Ascending aorta (tissue), 2 donors: ENCODE measurements at places on chromosomes 11 and 22. TPM values are rescaled to one million over a fixed set of nuclear protein-coding genes. Genes with fewer than 3 reads are reported as not detected.

DNA sequence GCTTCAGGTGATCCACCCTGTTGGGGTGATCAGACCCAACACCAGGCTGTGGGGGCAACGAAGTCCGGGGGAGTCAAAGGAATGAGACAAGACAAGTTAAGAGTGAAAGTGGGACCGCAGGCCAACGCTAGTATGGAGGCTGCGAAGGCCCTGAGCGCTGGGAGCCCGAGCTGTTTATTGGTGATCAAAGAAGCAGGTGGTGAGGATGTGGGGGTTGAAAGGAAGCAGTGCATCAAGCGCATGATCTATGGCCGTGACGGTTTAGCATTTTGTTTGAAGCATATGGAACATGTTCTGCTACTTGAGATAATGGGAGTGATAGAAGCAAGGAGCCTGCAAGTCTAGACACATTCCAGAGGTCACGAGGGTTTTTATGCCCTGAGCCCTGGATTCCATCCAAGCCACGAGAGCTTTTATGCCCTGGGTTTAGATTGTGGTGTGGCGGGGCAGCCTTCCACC is 49.5 kb downstream of the MCHR1 start:
- no peaks in the 10 kb centered on the region for H3K27me3 ChIP-seq
- DNase-seq: no peak
- no peaks in the 10 kb centered on the region for H3K36me3 ChIP-seq
- H3K4me1 ChIP-seq: no peaks in the 10 kb centered on the region
- H3K4me3 ChIP-seq: no peak overlapping the region

DNA sequence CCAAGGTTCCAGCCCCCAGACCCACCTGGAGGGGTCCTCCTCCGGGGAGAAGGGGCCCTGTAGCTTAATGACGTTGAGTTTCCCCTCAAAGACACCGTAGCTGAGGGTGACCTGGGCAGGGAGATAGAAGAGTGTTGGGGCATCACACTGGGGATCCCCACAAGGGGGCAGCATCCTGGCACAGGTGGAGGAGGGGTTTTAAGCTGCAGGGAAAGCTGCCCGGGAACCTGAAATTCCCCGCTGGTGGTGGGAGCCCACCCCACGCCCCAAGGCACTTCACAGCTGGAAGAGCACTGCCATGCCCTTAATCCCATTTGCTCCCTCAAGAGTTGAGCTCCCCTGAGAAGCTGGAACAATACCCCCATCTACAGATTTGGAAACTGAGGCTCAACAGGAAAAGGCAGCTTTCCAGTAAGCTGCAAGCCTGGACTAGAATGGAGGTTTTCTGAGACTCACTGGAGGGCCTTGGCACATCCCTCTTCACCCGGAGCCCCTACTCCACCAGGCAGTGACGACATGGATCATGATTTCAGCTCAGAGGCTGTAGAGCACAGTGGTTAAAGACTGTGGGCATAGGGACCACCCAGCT is 13.7 kb downstream of the MFNG start:
- DNase-seq: no peak
- H3K27me3 ChIP-seq: no peaks in the 10 kb centered on the region
- H3K36me3 ChIP-seq: no peaks in the 10 kb centered on the region
- H3K4me3 ChIP-seq: no peak overlapping the region
- no peaks in the 10 kb centered on the region for H3K4me1 ChIP-seq
- no peak overlapping the region for H3K27ac ChIP-seq

DNA sequence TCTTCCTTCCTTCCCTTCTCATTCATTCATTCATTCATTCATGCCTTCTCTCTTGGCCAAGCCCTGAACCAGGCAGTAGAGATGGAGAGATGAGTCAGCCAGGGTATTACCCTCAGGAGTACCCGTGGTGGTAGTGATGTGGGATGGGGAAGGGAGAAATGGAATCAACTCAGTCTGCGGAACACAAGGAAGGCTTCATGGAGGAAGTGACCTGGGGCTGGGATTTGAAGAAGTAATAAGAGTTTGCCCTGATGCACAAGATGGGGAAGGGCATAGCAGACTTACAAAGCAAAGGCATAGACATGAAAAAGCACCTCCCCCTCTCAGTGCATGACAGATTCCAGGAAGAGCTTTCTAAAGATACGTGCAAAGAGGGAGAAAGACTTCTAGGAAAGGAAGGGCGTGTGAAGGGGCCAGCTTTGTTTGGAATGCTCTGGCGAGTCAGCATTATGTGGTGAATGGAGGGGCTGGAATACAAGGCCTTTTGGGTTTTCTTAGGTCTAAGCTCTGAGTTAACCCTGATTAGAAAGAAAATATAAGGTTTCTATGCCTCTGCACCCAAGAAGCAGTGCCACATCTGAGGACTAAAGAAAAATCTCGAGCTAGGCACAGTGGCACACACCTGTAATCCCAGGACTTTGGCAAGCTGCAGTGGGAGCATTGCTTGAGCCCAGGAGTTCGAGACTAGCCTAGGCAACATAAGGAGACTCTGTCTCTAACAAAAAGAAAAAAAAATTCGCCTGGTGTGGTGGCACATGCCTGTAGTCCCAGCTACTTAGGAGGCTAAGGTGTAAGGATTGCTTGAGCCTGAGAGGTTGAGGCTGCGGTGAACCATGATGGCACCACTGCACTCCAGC is 36.4 kb upstream of the ACER3 start:
- H3K36me3 ChIP-seq: no peaks in the 10 kb centered on the region
- H3K4me1 ChIP-seq: no peaks in the 10 kb centered on the region
- DNase-seq: no peak
- H3K4me3 ChIP-seq: no peak overlapping the region
- H3K27ac ChIP-seq: no peak overlapping the region

The ENTHD1 gene
- 0.21 TPM for total RNA-seq
